Psoas muscle (tissue), 8 donors: ENCODE measurements at places on chromosomes 5 and 9.

DNA sequence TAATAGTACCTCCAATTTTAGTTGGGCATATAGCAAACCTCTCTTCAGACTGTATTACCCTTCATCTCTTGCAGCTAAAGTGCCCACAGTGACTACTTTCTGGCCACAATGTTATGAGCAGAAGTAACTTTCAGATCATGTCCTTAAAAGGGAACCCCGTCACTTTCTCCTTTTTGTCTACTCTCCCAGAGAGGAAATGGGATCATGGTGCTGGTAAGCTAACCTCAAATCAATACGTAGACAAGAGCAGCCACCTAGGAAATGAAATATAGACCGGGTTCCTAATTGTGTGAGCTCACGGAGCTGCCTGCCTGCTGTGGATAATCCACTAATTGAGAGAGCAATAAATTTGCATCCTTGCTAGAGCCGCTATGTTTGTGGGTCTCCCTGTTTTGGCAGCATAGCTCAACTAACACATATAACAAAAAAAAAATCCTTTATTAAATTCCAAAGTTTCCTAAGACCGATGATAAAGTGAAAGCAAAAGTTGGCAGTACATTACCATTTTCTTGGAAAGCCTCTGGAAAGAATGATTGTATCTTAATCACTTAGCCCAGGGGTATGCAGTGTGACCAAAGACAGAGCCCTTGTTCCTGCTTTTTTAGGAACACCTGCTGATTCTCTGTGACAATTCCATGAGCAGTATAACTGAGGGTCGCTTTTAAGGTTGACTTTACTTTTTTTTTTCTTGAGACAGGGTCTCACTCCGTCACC lies 5.6 kb upstream of the IL7R start:
- DNase-seq = no peak

GRCh38 chr9:20023210-20023905 lies 234.5 kb upstream of the SLC24A2 start:
- DNase-seq = no peak

DNA sequence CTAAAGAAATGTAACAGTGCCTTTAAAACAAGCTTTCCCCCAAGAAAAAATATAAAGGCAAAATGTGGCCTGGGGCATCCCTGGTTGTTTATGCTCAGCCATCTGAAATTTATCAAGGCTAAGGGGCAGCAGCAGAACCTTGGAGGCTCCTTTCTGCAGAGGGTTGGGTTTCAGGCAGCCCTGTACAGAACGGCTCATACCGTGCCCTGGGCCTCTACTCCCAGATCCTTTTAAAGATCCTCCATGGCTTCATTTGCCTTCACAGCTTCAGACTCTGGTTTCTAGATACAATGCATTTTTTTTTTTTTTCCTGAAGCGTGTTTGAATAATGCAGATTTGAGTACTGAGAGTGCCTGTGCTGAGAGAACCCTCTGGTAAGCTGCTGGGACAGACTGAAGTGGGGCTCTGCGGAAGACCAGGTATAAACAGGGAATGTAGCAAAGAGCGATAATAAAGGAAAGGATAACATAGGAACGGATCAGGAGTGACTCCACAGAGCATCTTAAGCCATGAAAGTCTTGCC lies 172.7 kb downstream of the DIRAS2 start:
- DNase-seq = no peak

GRCh38 chr5:38453506-38453905 lies 102.9 kb downstream of the LIFR start:
- DNase-seq = no peak

GRCh38 chr9:130664251-130665028 lies at the start of gene PRDM12:
TSS of gene PRDM12 (plus strand) at chr9:130664594. CDS start at chr9:130664654, 60 bp downstream.
- DNase-seq = no peak

- no peak for DNase-seq
Observed at GRCh38 chr9:37172557-37172956, 52.2 kb downstream of the ZCCHC7 start.

GRCh38 chr5:83983852-83984251 lies 263.2 kb upstream of the HAPLN1 start:
- no peak for DNase-seq

DNA sequence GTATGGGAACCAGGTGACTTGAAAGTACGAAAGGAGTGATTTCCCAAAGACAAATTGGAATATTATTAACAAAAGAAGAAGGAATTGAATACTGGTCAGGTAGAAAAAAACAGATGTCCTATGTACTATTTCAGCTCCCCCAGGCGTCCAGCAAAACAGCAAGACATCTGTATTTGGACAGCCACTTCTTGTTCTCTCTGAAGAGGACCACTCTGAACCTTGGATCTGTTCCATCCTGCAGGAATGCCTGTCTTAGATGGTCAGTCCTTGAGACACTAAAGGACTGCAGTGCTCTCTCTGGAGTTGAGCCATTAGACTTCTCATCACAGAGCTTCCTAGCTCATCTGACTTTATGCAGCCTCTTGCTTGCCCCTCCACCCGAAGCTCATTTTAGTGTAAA lies 74.4 kb upstream of the RARS1 start:
- no peak for DNase-seq
